ENCODE measurements at places on chromosomes 2 and 18.

DNA sequence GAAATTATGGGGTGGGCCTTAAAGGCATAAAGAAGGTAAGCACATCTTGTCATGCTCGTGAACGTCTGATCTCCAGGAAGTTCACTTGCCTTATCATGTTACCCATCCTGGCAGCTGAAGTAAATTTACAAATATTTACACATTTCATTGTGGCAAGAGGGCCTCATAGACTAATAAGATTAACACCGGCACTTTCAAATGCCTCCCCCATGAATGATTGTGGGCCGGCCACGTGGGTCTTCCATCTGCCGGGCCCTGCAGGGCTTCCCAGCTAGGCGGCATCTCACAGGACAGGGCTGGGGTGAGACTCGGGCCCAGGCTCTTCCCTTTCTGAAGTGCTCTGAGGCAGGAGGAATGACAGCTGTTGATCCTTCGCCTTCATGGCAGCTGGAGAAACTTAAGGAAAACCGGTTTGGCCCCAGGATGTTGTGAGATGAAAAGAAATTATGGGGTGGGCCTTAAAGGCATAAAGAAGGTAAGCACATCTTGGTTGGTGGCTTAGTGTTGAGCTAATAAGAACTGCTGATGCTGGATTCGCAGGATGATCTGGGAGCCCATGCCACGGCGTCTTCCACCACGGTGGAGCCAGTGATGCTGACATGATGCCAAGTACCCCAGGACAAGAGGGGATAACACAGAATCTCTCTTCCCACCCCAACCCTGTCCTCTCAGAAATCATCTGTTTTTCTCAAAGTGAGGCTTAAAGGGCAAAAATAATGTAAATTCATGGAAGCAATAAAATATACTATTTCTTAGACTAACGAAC, 176.3 kb downstream of the SEPTIN10 start:
- DNase-seq, result no peak

DNA sequence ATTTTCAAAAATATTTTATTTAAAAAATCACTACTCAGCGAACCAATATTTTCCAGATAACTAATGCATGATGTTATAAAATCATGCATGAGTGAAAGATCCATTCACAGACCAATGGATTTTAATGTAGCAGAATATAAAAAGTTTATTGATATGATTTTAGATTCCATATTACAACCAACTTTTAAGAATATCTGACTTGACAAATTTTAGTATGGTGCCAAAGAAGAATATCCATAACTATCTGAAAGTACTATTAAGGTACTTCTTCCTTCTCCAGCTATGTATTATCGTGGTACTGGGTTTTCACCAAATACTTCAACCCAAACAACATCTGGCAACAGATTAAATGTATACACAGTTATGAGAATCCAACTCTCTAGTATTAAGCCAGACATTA, 99.9 kb upstream of the NOSTRIN start:
- no peak for DNase-seq

- DNase-seq, result no peak
These were observed 105.4 kb downstream of the POLR1A start for GRCh38 chr2:86000131-86000937.

- DNase-seq, result no peak
These were observed 29.1 kb downstream of the SMYD1 start for GRCh38 chr2:88096708-88097107.

- DNase-seq, result no peak
These were observed 232.8 kb downstream of the TCF4 start for GRCh38 chr18:55355223-55355622.

- DNase-seq, result no peak
These were observed 151.2 kb upstream of the ALKAL2 start for GRCh38 chr2:439077-439476.

GRCh38 chr2:228086561-228086960, 94.9 kb downstream of the SPHKAP start:
- no peak for DNase-seq

DNA sequence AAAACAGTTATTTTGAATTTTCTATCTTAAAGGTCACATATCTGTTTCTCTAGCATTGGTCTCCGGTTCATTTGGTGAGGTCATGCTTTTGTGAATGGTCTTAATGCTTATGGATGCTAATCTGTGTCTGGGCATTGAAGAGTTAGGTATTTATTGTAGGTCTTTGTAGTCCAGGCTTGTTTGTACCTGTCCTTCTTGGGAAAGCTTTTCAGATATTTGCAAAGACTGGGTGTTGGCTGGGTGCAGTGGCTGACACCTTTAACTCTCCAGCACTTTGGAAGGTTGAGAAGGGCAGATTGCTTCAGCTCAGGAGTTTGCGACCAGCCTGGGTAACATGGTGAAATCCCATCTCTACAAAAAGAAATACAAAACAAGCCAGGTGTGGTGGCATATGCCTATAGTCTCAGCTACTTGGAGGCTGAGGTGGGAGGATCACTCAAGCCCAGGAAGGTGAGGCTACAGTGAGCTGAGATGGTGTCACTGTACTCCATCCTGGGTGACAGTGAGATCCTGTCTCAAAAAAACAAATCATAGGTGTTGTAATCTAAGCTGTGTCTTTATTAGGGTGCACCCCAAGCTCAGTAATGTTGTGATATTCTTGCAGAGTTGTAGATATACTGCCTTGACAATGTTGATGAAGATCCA, 82.3 kb downstream of the FAM117B start:
- DNase-seq, result no peak

DNA sequence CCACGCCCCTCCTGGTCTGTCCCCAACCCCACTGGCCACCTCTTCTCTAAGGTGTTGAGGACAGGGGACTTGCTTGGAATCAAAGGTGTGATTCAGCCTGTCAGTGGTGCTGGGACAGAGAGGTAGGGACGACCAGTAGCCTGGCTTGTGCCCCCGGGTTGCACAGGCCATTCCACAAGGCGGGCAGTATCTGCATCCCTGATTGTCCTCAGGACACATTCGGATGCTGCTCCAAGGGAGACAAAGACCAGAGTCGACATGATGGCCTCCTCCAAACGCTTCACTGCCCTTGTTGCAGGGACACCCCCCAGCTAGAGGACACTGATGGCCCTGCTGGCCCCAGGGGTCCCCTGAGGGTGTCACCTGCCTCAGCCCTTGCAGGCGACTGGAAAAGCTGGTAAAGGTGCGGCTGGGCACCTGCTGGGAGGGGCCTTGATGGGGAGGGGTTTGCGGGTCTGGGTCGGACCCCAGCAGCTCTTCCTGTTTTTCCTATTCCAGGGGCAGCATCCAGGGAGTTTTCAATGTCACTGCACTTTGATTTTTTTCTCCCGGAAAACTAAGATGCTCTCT, 98.0 kb downstream of the PTGR3 start:
- no peak for DNase-seq

- no peak for DNase-seq
These were observed 67.9 kb downstream of the FASTKD2 start for GRCh38 chr2:206833291-206833690.

DNA sequence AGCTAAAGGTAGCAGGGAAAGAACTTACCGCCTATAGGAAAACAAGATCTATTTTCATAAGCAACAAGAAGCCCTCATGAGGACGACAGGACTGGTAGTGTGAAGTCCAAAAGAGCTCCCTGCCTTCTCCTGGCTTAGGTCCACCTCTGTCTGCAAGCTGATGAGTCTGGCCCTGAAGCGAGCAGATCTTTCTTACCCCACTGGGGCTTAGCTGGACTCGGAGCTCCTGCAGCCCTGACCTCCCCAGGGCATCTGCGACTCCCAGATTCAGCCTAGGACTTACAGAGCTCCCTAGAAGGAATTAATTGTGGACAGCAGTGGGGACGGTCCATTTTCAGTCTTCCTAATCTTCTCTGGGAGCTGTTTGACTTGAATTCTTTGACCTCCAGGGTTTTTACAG, 53.7 kb downstream of the MCFD2 start:
- no peak for DNase-seq

DNA sequence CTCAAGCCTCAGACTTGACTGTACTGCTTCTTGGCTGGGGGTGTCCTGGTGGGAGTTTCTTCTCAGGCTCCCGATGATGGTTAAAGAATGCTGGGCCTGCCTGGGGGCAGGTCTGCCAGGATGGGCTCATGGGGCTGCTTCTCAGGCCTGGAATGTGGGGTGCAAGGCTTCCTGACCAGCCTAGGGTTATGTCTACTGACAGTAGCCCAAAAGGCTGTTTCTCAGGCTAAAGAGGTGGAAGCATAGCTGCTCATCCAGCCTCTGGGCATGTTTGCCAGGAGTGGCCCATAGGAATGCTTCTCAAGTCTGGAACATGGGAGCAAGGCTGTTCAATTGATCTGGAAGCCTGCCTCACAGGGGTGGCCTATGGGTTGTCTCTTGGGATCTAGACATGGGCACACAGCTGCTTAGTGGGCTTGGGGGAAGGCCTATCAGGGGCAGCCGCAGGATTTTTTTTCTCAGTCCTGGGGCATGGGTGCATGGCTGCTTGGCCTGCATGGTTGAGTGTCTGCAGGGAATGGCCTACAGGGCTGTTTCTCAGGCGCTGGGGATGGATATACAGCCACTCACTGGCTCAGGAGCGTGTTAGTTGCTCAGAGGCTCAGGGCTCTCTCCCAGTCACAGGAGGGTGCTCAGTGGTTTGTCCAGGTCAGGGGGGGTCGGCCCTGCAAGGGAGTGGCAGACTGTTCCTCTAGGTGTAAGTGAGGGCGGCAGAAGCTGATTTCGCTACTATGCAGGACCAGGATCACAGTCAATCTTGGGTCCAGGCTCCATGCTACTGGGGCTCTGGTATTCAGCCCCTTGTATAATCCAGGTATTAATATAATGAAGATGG, 617.3 kb upstream of the REG3G start:
- DNase-seq, result no peak

GRCh38 chr2:129810521-129810920, 168.9 kb upstream of the RAB6C start:
- no peak for DNase-seq

DNA sequence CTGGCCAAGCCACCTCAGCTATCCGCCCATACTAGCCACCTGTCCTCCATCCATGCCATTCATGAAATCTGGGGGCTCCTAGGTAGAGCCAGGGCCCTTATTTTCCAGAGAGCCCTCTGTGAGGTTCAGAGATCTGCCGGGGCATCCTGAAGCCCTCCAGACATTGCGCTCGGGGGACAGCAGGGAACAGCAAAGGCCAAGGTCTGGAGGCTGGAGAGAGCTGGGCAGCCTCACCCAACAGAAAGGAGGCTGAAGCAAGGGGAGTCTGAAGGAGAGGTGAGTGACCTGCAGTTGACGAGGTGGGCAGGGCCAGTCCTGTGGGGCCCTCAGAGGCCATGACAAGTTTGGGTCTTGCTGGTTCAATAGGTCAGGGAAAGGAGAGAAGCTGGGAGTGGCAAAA, 8.6 kb upstream of the DES start:
- no peak for DNase-seq

- no peak for DNase-seq
These were observed 49.3 kb upstream of the DNAJC10 start for GRCh38 chr2:182666674-182667314.

DNA sequence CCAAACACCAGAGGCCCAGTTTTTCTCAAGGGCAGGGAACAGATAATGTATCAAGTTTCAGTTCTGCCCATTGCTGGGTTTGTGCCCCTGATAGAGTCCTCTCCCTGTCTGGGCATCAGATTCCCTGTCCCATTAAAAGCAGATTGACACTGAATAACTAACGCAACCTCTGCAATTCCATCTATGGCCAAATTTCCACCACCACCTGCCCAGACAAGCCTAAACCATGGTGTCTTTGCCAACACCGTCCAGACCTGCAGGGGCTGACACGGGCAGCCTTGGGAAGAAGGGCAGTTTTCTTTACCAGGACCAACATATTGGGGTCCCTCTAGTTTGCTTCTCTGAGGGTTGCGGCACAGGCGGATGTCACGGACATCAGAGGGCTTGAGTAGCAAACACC, 26.4 kb upstream of the PAX8 start:
- no peak for DNase-seq

- DNase-seq, result no peak
These were observed 85.1 kb downstream of the CHN1 start for GRCh38 chr2:174919947-174920595.

DNA sequence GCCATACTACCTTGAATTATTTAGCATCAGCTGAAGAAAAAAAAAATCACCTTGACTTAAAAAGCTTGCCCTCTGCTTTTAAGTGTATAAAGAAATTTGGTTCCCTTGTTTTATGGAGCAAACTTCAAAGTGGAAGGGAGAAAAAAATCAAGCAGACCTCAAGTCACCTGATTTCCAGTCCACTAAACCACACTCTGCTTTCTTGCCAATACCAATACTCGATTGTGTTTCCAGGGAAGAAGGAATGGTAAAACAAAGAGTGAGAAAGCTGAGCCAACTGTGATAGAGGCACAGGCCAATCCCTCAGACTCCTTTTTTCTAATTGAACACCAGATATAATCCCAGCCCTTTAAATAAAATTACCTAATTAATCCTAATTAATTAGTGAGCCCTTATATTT, 587.3 kb downstream of the ARHGAP15 start:
- no peak for DNase-seq

- DNase-seq, result no peak
These were observed 59.7 kb downstream of the EPC2 start for GRCh38 chr2:148704247-148704646.

DNA sequence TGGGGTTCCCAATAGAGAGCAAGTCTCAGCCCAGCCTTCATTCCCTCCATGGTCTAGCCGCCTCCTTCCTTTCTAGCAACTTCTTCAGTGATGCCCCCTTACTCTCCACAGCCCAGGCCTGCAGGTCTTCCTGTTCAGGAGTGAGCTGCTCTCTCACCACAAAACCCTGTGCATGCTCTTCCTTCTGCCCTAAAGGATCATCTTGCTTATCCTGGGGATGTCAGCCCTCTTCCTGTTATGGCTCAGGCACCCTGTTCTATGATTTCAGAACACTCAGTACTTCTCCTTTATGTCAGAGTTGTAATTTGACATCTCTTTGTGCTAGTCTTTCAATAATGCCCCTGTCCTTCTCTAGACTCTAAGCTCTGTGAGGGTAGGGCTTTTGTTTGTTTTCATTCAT, 19.4 kb downstream of the TMEM178A start:
- no peak for DNase-seq

- DNase-seq, result no peak
These were observed 55.2 kb downstream of the SH3BP4 start for GRCh38 chr2:235006986-235007385.

DNA sequence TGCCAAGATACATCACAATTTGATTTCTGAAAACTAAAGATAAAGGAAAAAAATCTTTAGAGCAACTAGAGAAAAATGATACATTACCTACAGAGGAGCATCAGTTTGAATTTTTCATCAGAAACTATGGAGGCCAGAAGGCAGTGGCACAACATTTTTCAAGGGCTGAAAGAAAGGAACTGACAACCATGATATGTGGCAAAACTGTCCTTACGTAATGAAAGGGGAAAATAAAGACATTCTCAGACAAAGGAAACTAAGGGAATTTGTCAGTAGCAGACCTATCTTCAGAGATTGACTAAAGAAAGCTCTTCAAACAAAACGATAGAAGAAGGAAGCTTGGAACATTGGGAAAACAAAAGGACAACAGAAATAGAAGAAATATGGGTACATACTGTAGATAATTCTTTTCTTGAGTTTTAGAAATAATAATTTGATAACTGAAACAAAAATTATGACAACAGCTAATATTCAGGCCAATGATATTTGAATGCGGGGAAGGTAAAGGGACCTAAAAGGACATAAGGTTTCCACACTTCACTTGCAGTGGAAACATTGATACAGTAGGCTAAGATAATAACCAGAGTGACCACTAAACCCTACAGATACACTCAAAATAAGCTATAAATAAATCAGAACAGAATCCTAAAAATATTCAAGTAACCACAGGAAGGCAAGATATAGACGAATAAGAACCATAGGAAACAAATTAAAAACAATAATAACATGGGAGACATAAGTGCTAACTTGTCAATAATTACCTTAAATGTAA, 70.0 kb upstream of the NPAS2 start:
- no peak for DNase-seq

- DNase-seq, result no peak
These were observed 43.7 kb downstream of the AGAP1 start for GRCh38 chr2:235537587-235537986.

- no peak for DNase-seq
These were observed 26.5 kb downstream of the KIF1A start for GRCh38 chr2:240793313-240794177.
